Stimulated activated CD8-positive, alpha-beta memory T cell treated with anti-CD3 and anti-CD28 coated beads, Interleukin-4, amount 100 ng/mL, for 1 hour (primary cell): ENCODE measurements at places on chromosomes 1 and 21.
A peak's percentile ranks its signal among the peaks of the same experiment; 100 is the strongest.

DNA sequence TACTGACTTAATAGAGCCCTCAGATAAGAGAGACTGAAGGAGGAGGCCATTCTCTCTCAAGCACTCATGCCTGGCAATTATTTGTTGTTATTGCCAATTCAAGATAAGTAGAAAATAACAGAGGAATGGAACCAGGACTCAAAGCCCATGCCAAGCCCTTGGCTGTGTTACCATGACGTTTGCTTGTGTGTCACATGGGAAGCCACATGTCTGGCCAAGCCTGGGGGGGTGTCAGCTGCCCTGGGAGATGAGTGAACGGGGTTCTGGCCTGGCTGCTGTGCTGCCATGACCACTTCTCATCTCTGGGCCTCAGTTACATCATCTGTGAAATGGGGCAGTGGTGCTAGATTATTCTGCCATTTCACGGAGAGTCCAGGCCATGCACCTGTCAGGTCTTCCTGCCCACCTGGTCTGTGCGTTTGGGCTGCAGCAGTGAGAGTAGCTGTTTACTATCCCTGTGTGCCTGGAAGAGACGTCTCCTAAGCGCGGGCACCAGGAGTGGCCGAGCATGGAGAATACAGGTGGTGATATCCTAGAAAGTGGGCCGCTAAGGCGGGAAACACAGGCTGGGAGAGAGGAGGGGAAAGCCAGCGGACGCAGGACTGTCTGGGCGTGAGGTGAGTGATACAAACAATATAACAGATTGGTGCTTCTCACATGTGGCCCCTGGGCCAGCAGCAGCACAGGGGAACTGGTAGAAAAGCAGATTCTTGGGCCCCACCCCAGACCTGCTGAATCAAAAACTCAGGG is 67.8 kb downstream of the MAN1C1 start:
- DNase-seq, result no peak

DNA sequence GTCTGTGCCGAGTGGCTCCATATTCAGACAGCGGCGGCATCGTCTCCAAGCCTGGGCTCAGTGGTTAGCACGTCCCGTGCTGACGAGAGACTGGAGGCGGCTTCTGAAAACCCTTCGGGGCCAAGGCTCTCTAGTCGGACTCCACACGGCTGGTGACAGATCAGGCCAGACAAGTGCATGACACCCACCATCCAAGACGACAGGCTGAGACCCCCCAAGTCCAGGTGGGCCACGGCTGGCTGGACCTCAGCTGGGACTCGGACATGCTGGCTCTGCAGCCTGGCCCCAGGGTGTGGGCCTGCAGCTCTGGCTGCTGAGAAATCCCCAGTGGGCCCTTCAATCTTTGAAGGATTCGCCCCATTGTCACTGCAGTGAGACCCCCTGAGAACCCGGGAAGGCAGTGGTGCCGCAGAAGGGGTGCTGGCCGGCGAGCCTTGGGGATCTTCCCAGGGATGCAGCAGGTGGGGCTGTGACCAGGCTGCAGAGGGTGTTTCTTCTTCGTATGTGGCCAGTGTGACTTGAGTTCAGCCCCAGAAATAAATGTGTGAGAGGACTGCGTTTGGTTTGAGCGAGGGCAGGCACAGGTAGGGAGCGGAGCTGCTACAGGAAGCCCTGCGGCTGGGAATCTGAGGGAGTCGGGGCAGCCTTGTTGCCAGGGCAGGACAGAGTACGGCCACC is 15.9 kb upstream of the SLC19A1 start:
- DNase-seq, result no peak

DNA sequence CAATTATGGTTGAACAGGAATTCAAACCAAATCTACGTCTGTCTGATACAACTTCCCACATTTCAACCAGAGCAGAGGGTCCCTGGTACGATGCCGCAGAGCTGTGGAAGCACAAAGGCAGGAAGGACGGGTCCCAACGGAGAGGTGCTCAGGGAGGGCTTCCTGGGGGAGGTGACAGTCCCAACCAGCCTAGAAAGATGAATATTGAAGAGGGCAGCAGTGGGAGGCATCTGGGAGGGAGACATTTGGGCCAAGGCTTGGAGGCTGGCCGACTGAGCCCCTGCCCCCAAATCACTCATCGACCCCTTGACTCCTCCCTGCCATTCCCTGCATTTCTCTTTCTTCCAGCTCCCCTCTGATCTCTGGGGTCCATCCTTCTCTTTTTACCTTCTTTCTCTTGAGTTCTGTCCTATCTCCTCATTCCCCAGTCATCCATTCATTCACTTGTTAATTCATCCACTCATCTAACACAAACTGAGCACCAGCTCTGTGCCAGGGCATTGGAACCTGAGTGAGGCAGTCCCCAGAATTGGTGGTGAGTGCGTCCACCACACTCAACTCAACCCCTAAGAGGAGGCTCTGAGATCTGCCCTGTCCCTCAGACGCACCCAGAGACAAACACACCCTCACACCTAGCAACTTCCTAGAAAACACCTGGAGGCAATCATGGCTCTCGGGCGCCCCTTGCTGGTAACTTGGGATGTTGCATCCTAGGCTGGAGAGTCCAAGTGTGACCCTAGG is 13.2 kb upstream of the CELA3B start:
- peak; percentile 63 for DNase-seq

GRCh38 chr1:151594143-151594625 is 17.7 kb upstream of the SNX27 start:
- DNase-seq, result peak; percentile 77

DNA sequence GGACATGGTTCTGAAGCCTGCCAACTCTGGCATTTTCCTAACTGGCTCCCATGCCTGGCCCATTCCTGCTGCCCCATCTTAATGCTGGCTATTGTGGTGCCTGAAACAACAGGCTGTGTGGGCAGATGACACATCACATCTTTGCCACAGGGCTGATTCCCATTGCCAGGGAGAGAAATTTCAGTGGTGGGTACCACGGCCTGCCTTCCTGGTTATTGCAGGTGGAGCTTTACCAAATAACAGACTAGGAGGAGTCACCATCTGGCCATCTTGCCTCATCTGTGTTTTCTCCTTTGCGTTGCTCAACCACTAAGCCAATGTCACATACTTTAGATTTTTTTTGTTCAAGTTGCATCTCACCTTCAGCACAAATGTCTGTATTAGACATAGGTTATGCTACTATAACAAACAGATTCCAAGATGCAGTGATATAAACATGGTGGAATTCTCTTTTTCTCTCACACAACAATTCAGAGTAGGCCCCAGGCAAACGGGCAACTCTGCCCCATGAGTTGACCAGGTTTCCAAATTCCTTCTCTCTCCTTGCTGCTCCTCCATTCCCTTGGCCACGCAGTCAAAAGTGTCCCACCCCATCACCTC is 14.1 kb downstream of the CDA start:
- DNase-seq, result no peak

GRCh38 chr1:17890815-17891191 is 135.7 kb downstream of the ACTL8 start:
- DNase-seq, result no peak

GRCh38 chr1:229839800-229840199 is 213.8 kb downstream of the URB2 start:
- DNase-seq, result no peak

DNA sequence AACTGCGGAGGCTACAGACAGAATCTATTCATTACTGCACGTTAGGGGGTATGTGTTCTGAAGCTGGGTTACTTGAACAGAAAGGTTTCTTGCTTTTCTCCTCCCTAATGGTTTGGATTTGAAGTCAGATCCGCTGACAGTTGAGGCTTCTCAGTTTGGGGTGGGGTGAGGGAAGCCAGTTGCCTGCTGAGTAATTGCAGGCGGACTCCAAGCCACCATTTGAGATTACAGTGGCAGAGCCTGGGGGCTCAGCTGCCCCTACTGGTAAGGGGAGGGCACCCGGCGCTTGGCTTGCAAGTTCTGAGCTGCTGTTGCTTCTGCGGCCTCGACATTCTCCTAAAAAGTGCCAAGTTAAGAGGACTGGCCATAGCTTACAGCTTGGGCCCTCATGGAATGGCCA is 2.0 kb downstream of the GRHL3 start:
- DNase-seq, result no peak

- no peak for DNase-seq
Observed at GRCh38 chr1:119139857-119140176, 636 bp downstream of the WARS2 start.

- no peak for DNase-seq
Observed at GRCh38 chr1:16612332-16613172, 812 bp downstream of the NBPF1 start.

- DNase-seq, result no peak
Observed at GRCh38 chr1:234838182-234838581, 228.2 kb upstream of the IRF2BP2 start.

GRCh38 chr1:174359454-174359805 is 88.3 kb upstream of the GPR52 start:
- no peak for DNase-seq

- DNase-seq, result no peak
Observed at GRCh38 chr1:169326956-169327268, 40.7 kb downstream of the NME7 start.

DNA sequence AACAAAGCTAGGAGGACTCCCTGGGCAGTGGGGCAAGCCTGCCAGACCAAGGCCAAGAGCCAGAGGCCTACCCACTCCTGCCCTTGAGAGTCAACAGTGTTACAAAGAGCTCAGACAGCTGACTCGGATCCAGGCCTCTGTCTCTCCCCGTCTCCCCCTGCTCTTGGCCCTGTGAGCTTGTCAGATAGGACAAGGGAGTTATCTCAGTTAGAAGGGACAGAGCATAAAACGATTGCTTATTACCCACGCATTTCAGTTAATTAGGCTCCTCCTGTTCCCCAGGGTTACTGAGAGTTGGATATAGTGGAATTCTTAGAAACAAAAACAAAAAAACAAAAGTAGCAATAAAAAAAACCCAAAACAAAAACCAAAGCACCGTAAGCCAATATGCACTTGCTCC is 1.3 kb downstream of the SLC41A1 start:
- no peak for DNase-seq

DNA sequence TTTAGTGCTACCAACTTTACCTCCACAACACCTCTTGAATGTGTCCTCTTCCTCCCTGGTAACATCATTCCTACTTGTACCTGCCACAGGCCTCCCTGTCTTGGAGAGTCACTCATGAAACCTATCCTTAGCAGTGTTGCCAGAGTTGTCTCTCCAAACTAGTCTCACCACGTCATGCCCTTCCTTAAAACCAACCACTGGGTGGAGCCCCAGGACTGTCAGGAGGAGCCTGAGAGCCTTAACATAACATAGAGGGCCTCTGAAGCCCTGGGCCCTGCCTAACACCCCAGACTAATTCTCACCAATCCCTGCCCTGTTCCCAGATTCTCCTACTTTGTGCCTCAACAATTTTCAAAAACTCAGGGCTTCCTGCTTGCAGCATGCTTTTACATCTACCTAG is 65.3 kb downstream of the ZNF697 start:
- DNase-seq, result no peak

GRCh38 chr1:7219031-7219430 is 433.8 kb downstream of the CAMTA1 start:
- no peak for DNase-seq

- no peak for DNase-seq
Observed at GRCh38 chr1:43878854-43879253, 54.7 kb upstream of the ARTN start.

DNA sequence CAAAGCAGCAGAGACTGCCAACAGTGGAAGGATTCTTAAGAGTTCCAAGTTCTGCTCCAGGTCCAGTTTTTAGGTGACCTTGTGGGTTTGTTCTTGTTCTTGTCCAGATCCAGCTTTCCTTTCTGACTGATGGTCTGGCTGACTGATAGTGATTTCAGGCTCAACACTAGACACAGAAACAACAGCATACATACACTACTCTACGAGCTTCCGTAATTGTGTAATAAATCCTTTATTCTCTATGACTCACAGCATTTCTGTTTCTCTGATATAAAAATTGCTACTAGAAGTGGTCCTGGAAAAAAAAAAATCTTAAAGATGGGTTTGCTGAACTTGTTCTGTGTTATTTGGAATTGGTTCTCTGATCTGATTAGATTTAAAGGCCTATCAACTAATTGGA is 62.2 kb upstream of the PTCH2 start:
- DNase-seq, result no peak

- DNase-seq, result no peak
Observed at GRCh38 chr1:65497256-65497830, 76.9 kb downstream of the LEPR start.
